ENCODE measurements at places on chromosomes 5 and 9.
A peak's percentile ranks its signal among the peaks of the same experiment; 100 is the strongest.

- peak; percentile 41 for DNase-seq
Measured at GRCh38 chr9:4973246-4973645, 11.8 kb upstream of the JAK2 start.

- no peak for DNase-seq
Measured at GRCh38 chr5:174355995-174356394, 310.5 kb downstream of the NSG2 start.

GRCh38 chr5:118862596-118862995 lies 125.8 kb downstream of the DTWD2 start:
- DNase-seq: peak; percentile 6

GRCh38 chr5:151123897-151124751 lies 33.5 kb downstream of the ANXA6 start:
- peak; percentile 46 for DNase-seq

DNA sequence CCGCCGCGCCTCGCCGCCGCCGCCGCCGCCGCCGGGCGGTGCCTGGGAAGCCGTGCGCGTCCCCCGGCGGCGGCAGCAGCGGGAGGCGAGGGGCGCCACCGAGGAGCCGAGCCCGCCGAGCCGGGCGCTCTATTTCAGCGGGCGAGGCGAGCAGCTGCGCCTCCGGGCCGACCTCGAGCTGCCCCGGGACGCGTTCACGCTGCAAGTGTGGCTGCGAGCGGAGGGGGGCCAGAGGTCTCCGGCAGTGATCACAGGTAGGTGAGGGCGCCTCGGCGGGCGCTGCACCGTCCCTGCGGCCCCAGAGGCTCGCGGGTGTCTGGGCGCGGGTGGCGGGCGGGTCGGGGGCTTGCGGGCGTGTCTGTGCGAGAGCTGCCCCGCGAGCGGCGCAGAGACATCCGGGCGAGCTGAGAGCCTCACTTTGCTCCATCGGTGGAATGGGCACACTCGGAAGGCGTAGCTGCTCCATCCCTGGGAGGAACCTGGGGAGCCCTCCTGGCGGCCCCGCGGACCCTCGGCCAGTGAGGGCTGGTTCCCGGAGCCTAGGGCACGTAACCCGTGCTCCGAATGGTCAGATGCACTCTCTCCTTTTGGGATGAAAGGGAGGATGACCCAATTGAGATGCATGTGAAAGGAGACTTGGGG lies 864 bp downstream of the PAPPA start:
- peak; percentile 15 for DNase-seq
